ENCODE measurements at places on chromosomes 11 and 22.

- DNase-seq: no peak
Observed at GRCh38 chr11:108734956-108735559, 70.2 kb downstream of the DDX10 start.

DNA sequence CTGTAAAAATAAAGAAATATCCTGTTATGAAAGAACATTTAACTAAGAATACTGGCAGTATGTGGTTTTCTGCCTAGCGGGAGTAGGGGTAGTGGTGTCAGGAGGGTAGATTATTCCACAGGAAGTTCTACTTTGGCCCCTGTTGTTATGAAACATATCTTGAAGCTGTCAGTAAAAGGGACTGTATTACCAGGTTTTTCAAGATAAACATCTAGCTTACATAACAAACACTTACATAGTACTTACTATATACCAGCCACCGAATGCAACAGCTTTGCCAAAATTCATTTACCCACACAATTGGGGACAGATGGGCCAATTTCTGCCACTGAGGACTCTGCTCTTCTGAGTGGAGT lies 3.7 kb downstream of the TMEM123 start:
- DNase-seq: no peak

DNA sequence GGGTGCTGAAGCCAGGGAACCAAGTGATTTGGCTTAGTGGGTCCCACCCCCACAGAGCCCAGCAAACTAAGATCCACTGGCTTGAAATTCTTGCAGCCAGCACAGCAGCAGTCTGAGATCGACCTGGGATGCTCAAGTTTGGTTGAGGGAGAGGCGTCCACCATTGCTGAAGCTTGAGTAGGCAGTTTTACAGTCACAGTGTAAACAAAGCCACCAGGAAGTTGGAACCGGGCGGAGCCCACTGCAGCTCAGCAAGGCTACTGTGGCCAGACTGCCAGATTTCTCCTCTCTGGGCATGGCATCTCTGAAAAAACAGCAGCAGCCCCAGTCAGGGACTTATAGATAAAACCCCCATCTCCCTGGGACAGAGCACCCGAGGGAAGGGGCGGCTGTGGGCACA lies 424.1 kb upstream of the TENM4 start:
- DNase-seq: no peak

GRCh38 chr22:44550711-44551491 lies 52.9 kb upstream of the RTL6 start:
- DNase-seq: peak; percentile 62

DNA sequence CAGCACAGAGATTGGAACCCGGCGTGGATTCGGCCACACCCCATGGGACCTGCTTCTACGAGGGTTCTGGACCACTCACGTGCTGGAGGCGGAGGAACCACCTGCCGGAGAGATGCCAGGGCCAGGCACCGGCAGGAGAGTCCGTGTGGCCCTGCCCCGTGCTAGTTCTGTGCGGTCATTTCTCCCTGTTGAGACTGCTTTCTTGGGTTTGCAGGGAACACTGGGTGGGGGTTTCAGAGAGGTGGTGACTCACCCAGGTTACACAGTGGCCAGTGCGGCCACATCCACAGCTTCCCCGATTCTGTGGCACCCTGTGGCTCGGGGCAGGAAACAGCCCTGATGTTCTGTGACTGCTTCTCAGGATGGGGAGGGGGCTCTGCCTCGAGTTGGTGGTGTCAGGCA lies 3.6 kb upstream of the PHLDA2 start:
- DNase-seq: no peak

- no peak for DNase-seq
Observed at GRCh38 chr11:72012897-72013721, 14.4 kb downstream of the IL18BP start.

GRCh38 chr22:27240298-27241075 lies 561.1 kb downstream of the MN1 start:
- DNase-seq: no peak

Measured in stimulated activated CD4-positive, alpha-beta T cell treated with anti-CD3 and anti-CD28 coated beads, Interleukin-1b, Interleukin-23, amount 100 ng/mL, for 48 hours (primary cell).